ENCODE measurements at places on chromosomes 7 and 10.
A peak's percentile ranks its signal among the peaks of the same experiment; 100 is the strongest.

DNA sequence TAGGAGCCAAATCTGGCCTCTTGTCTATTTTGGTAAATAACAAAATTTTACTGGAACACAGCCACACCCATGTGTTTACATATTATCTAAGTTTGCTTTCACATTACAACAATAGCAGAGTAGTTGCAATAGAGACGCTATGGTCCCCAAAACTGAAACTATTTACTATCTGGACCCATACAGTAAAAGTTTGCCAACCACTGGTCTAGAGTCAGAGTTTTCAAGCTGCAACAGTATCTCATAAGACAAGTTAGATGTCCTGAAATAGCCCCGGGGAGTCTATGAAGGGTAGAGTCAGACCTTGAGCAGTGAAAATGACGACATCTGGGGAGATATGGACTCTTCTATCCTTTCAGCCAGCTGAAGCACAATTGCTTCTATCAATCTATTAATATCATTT is 74.2 kb downstream of the CTNNA3 start:
- no peak for DNase-seq

DNA sequence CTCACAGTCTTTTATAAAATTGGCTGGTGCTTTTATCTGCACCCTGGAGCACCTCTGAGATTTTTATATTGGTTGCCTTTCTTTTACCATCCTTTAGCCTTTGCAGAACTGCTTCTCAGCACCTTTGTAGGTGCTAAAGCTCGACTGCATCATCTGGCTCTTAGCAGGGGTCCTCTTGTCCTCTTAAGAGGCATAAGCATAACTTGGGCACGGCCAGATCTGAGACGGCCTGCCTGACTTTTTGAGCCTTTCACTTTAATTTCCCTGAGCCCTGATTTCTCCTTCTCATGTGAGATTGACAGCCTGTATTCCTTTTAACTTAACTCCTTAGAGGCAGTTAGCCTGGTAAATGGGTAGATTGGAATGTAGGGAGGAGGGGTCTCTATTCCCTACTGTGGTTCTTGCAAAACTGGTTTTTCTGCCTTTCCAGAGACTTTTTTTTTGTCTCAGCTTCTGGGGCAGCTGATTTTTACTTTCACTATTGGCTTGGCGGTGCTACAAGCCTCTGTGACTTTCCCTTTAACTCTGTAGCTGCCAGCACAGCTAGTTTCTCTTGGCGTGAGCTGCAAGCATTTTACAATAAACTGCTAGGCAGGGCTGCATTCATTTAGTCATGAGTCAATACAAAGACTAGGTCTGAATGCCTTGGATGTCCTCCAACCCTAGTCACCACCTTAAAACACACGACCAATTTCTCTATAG is 24.0 kb downstream of the ZPBP start:
- peak; percentile 34 for DNase-seq

DNA sequence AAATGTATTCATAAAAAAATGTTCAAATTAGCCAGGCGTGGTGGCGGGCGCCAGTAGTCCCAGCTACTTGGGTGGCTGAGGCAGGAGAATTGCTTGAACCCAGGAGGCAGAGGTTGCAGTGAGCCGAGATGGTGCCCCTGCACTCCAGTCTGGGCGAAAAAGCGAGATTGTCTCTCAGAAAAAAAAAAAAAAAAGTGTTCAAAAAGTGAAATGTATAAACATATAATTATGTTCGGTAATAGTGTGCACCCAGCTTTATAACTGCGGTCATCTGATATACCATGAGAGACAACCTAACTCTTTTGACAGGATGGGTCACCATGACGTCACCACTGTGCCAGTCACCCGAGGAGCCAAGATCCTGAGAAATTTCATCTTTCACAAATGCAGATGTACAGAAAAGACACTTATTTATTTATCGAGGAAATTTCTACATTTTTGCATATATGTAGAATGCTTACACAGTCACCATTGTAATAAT is 594 bp upstream of the RP9 start:
- no peak for DNase-seq

DNA sequence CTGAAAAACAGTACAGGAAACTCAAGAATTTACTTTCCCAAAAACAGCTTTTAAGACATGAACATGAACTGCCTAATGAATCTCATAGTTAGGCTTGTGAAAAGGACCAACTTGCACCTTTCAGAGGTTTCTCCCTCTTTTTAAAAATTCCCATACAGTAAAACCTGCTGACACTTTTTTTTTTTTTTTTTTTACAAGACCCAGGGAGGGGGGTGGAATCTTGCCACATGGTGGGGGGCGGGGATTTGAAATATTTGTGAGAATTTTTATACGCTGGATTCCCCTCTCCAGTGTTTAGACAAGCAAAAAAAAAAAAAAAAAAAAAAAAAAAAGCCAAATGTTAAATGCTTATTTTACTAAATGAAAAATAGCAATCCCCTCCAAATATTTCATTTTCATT is 57.4 kb downstream of the HIBADH start:
- no peak for DNase-seq

- DNase-seq: no peak
These were observed 3.7 kb upstream of the MCU start for GRCh38 chr10:72688208-72688651.

DNA sequence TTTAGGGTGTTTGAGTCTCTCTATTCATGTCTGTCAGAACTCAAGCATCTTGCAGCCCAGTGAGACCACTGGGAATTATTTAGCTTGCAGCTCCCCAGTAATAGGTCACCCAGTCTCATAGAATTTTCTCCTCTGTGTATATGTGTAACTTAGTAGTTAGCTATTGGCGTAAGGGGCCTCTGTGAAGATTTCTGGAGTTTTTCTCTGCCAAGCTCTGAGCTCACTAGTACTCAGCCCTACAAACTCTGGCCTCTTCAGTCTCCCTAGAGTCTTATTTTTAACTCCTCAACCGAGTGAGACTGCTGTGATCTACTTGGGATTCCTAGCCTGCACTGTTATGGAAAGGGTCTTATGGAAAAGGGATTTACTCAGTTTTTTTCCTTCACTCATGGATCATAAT is 90.2 kb downstream of the PPP1R9A start:
- no peak for DNase-seq

GRCh38 chr10:35150308-35150707 is 23.7 kb downstream of the CREM start:
- no peak for DNase-seq

DNA sequence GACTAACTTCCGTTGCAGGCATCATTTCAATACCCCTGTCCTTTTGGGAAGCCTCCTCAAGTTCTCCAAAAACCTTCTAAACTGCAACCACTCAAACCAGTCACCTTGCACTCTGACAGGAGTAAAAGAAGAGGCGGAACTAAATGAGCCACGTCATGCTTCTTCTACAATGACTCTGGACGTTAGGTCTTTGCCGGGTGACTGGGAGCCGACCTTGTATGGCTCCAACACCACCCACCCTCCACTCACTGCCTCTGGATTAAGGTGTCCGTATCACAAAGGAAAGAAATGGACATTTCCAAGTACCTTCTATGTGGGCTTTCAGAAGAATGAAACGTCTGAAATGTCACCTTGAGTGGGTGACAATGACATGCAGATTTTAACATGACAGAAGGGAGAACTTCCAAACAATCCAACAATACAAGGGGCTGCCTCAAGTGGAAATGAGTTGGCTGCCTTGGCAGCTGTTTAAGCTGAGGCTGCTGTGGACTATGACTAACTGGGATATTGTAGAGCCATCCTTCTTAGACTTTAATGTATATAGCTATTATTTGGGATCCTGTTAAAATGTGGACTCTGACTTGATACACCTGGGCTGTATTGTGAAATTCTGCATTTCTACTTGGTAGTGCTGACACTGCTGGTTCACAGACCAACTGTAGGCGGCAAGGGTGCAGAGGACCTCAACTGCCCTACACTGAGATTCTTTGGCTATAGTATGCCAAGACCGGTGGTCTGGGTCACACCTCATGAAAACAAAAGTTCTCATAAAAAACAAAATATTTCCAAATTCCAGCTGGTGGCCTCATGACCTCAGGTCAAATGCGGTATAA is 33.8 kb upstream of the PDLIM1 start:
- DNase-seq: no peak

GRCh38 chr7:73896454-73896853 is 35.5 kb downstream of the TMEM270 start:
- DNase-seq: no peak

- DNase-seq: no peak
These were observed 526.5 kb downstream of the PTPRN2 start for GRCh38 chr7:158061026-158061630.

DNA sequence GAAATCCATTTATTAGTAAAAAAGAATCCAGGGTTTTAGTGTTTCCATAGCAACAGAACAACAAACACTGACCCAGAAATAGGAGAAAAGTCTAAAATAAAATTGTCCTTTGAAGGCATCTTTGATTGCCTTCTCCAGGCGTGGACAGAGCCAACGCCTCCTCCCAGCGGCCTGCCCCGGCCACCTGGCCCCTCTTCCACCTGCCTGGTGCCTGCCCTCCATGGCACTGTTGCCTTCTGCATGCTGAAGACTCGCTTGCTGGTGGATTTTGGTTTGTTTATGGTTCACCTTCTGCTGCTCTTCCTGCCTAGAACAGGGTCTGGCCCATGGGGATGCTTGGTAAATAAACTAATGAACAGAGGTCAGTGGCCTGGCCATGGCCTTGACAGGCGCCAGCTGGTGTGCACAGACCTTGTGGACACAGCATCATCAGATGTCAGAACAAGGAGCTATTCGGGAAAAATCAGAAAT is 107.4 kb downstream of the DYNC2I1 start:
- DNase-seq: no peak

- no peak for DNase-seq
These were observed 161.9 kb upstream of the WNT16 start for GRCh38 chr7:121166916-121167315.

GRCh38 chr7:123096434-123096833 is 100.9 kb upstream of the TAS2R16 start:
- DNase-seq: no peak

- no peak for DNase-seq
These were observed 5.8 kb downstream of the H2BK1 start for GRCh38 chr7:151204383-151205032.

Measured in stimulated activated CD4-positive, alpha-beta T cell treated with anti-CD3 and anti-CD28 coated beads, Interleukin-1b, Interleukin-23, amount 100 ng/mL, for 48 hours (primary cell).